Activated CD4-positive, alpha-beta T cell treated with anti-CD3 and anti-CD28 coated beads for 36 hours (primary cell): ENCODE measurements at places on chromosomes 11 and 22. TPM values are rescaled to one million over a fixed set of nuclear protein-coding genes. Genes with fewer than 3 reads are reported as not detected.

ANKK1 gene
- 0.14 TPM for total RNA-seq

GAB4 gene
- total RNA-seq = not detected

CCDC89 gene
- total RNA-seq = not detected

DNA sequence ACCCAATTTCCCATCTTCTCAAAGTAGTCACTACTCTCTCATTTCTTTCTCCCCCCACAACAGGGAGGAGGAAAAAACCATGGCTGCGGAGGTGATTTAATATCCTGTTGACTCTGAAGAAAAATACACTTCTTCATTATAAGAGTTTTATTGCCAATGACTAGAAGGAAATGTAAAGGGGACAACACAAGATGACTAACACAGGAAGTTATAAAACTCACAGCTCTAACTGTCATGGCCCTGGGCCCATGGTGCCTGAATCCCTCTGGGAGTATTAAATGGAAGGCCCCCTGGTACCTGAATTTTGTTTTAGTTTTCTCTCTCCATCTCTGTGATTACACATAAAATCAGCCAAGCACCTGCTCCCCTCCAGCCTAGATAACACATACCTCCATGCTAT is 352.8 kb upstream of the FAT3 start:
- no peak for DNase-seq
- H3K4me1 ChIP-seq = no peaks in the 10 kb centered on the region
- no peak overlapping the region for H3K27ac ChIP-seq

- H3K4me1 ChIP-seq = peaks cover 17% of the 10 kb centered on the region
- no peak for DNase-seq
- peaks cover 2% of the 10 kb centered on the region for H3K27me3 ChIP-seq
- no peak overlapping the region for H3K27ac ChIP-seq
These were observed 421 bp upstream of the PRR33 start for GRCh38 chr11:1892116-1892515.

DNA sequence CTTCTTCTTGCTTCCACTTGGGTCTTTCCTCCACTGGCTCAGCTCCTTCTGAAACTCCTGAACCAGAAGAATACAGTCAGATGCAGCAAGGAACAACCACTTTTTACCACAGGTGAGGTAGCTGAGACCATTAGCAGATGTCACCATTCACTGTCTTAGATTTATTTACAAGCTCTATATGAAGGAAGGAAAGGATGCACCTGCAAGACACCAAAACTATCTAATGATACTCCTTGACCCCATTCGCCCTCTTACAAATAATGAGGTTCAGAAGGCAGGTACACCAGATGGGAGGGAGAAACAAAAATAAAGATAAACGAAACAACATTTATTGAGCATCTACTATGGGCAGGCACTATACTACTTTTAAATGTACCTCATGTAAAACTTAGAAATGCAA is 10.3 kb downstream of the TFIP11 start:
- H3K27me3 ChIP-seq = no peaks in the 10 kb centered on the region
- no peak for DNase-seq
- peak overlapping the region; percentile 5 for H3K27ac ChIP-seq
- peaks cover 18% of the 10 kb centered on the region for H3K4me1 ChIP-seq

GAL3ST1 gene
- total RNA-seq = not detected

MAP4K2 gene
- total RNA-seq = 57.3 TPM

DNA sequence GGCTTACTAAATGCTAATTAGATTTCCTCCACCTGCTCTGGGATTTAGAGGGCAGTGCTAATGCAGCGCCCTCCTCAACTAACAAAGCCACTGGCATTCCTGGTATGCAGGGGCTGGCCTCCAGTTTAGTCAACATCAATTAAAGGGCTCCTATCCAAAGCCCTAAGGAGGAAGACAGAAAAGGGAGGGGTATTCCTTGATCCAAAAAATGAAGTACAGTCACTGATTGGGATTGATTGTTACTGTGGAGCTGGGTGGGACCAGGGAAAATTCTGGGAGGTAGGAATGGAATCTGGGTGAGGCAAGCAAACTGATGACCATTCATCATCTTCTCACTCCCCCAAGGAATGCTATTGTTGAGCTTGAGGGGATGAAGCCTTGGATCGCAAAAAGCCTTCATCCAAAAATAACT is 52.2 kb downstream of the GAB2 start:
- no peak overlapping the region for H3K27ac ChIP-seq
- no peaks in the 10 kb centered on the region for H3K4me1 ChIP-seq
- H3K27me3 ChIP-seq = no peaks in the 10 kb centered on the region
- no peaks in the 10 kb centered on the region for H3K36me3 ChIP-seq
- H3K4me3 ChIP-seq = no peak overlapping the region

DNA sequence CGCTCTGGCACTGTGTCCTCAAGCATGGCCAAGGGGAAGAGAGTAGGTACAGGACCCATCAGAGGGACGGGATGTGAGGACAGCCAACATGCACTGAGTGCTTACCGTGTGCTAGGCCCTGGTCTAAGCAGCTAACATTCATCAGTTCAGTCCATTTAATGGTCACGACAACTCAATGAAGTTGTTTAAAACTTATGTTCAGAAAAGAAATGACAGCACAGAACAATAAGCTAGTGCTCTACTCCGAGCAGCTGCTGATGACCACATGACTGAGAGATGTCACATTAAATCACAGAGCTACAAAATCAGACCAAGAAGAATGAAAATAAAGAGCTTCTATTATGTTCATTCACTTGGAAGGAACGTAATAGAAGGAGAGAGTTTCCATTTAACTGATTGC is 26.3 kb downstream of the PRDM10 start:
- no peak for DNase-seq
- peaks cover 6% of the 10 kb centered on the region for H3K36me3 ChIP-seq
- H3K27me3 ChIP-seq = no peaks in the 10 kb centered on the region

- no peak overlapping the region for H3K4me3 ChIP-seq
- H3K27ac ChIP-seq = no peak overlapping the region
- no peaks in the 10 kb centered on the region for H3K36me3 ChIP-seq
- DNase-seq = peak; percentile 37
- H3K27me3 ChIP-seq = peaks cover 4% of the 10 kb centered on the region
- no peaks in the 10 kb centered on the region for H3K4me1 ChIP-seq
These were observed 469.8 kb upstream of the KIRREL3 start for GRCh38 chr11:127470306-127470884.

OR8A1 gene
- total RNA-seq = not detected

DNA sequence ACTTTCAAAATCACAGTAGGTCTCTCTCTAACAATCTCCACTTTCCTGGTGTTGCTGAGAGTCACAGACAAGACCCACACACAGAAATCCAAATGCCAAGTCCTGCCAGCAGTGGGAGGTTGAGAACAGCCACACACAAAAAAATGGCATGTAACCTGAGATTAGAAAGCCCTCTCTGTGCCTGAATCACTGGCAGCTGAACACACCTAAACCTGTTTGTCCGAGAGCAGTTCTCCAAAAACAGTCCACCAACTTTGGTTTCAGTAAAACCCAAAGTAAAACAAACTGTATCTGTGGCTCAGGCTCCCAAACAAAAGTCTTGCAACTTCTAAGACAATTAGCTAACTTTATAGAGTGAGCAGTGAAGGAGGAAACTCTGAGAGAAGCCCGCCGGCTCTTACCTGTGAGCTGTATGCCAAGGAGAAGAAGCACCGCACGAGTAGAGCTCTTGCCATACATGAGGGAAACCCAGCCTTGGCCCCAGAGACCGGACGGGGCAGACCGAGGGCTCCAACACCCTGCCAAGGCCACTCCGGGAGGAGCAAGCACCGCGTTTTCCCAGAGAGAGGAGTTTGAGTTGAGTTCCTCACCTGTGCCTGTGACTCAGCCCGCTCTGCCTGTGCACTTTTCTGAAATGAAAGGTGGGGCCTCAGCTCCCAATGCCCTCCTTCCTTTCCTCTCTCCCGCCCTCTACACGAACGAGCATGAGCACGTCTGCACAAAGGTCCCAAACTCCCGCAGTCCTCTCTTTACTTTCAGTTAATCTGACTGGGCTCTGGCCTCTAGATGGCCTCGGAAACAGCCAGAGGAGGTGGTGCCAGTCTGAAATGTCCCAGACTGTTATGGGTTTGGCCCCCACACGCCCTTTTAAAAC is at the start of gene MPZL2:
TSS of gene MPZL2 (minus strand) at position 603 of the 874 bp plus-strand sequence. CDS start at position 459, 144 bp downstream.
- H3K27me3 ChIP-seq = no peaks in the 10 kb centered on the region
- peak; percentile 67 for DNase-seq
- peaks cover 58% of the 10 kb centered on the region for H3K4me1 ChIP-seq
- H3K4me3 ChIP-seq = peak within 1 kb of the TSS; percentile 74
- H3K36me3 ChIP-seq = peaks cover 38% of the 10 kb centered on the region

BIK gene
- 1.9 TPM for total RNA-seq

HIKESHI gene
- total RNA-seq = 50.2 TPM

GRCh38 chr22:46737976-46738646 is at the start of gene CERK:
Gene CERK, minus strand, starts transcription at chr22:46738252. Its CDS starts 104 bp downstream, at chr22:46738148.
- H3K36me3 ChIP-seq = peaks cover 14% of the 10 kb centered on the region
- no peaks in the 10 kb centered on the region for H3K27me3 ChIP-seq
- H3K27ac ChIP-seq = peak within 1 kb of the TSS; percentile 97
- peak; percentile 76 for DNase-seq
- H3K4me3 ChIP-seq = peak within 1 kb of the TSS; percentile 99

DNA sequence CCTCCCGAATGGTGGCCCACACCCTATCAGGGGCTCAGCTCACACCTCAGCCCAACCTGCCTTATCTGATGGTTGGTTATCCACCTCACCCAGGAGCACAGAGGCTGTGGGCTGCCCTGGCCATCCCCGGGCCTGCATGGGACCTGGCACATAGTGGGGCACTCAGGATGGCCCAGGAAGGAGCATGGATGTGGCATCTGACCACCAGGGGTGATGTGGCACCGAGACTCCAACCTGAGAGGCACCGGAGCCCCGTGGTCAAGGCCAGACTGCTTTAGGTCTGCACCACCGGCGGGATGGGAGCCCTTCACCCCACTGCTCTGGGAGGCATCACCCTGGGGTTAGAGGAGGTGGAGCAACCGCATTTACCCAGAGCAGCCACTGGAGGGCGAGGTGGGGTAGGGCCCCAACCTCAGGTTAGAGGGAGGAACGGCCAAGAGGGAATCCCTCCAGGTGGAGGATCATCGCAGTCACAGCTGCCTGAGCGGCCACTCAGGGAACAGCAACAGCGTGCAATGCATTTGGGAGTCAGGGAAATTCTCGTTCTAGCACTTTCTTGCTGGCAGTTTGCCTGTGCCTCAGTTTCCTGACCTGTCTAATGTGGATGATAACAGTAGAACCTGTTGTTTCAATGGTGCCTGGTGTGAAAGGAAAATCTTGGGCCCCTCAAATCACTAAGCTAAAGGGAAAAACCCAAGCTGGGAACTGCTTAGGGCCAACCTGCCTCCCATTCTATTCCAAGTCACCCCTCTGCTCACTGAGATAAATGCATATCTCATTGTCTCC is 52.9 kb upstream of the CARS1 start:
- no peak overlapping the region for H3K4me3 ChIP-seq
- H3K36me3 ChIP-seq = peaks cover 6% of the 10 kb centered on the region
- peak; percentile 74 for DNase-seq
- H3K27ac ChIP-seq = no peak overlapping the region
- H3K4me1 ChIP-seq = no peaks in the 10 kb centered on the region

GRCh38 chr22:21929253-21929652 is 23.4 kb downstream of the PPM1F start:
- H3K27ac ChIP-seq = no peak overlapping the region
- DNase-seq = no peak
- H3K4me3 ChIP-seq = no peak overlapping the region
- H3K36me3 ChIP-seq = peaks cover 11% of the 10 kb centered on the region
- H3K4me1 ChIP-seq = no peaks in the 10 kb centered on the region

- DNase-seq = no peak
- H3K36me3 ChIP-seq = no peaks in the 10 kb centered on the region
- no peaks in the 10 kb centered on the region for H3K27me3 ChIP-seq
- peaks cover 1% of the 10 kb centered on the region for H3K4me1 ChIP-seq
- no peak overlapping the region for H3K27ac ChIP-seq
- no peak overlapping the region for H3K4me3 ChIP-seq
These were observed 105.0 kb upstream of the SESN3 start for GRCh38 chr11:95335989-95336388.
